ENCODE measurements at places on chromosomes 4 and X. TPM values are rescaled to one million over a fixed set of nuclear protein-coding genes. Genes with fewer than 3 reads are reported as not detected.

Gene HPSE
- 3.8 TPM for polyA plus RNA-seq

Gene IL1RAPL1
- polyA plus RNA-seq: 0.89 TPM

Gene IL9R
- not detected for polyA plus RNA-seq

Gene SSX2B
- not detected for polyA plus RNA-seq

Gene USP27X
- polyA plus RNA-seq: 1.0 TPM

Gene COL4A6
- polyA plus RNA-seq: 6.9 TPM

Gene AFF2
- polyA plus RNA-seq: 2.1 TPM

GRCh38 chr4:143253166-143253565 lies 68.4 kb downstream of the USP38 start:
- peaks cover 3% of the 10 kb centered on the region for H3K4me1 ChIP-seq
- H3K36me3 ChIP-seq: no peaks in the 10 kb centered on the region
- no peak overlapping the region for H3K4me3 ChIP-seq
- DNase-seq: no peak
- H3K27me3 ChIP-seq: no peaks in the 10 kb centered on the region

DNA sequence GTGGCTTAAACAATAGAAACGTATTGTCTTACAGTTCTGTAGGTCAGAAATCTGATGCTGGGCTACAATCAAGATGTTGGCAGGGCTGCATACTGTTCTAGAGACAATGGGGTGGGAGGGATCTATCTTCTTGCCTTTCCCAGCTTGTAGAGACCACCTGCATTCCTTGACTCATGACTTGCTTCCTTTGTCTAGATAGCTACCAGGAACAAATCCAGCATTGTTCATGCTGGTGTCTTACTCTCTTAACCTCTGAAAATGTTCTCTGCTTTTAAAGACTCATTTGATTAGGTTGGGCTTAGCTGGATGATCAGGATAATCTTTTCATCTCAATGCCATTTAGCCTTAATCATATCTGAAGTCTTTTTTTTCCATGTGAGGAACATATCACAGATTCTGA lies 169.0 kb downstream of the ZNF330 start:
- H3K27me3 ChIP-seq: no peaks in the 10 kb centered on the region
- no peaks in the 10 kb centered on the region for H3K36me3 ChIP-seq
- DNase-seq: no peak
- no peaks in the 10 kb centered on the region for H3K4me1 ChIP-seq

DNA sequence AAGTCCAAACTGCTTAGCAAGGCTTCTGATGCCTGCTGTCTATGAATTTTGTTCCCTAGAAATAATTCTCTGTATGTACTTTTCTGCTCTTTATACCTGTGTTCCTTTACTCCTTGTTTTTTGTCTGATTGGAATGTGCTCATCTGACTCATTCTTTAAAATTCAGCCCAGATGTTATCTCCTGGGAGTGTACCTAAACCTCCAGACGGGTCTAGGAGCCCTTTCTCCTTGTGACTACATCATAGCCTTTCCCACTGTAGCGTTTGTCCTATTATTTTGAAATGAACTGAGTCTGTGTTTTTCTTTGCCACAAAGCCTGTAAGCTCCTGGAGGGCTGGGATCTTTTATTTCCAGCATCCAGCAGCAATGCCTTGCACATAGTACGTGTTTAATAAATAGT lies 26.3 kb downstream of the POLA1 start:
- no peaks in the 10 kb centered on the region for H3K36me3 ChIP-seq
- no peak overlapping the region for H3K4me3 ChIP-seq
- DNase-seq: no peak
- H3K27me3 ChIP-seq: no peaks in the 10 kb centered on the region
- H3K4me1 ChIP-seq: no peaks in the 10 kb centered on the region

Gene ZNF718
- 2.3 TPM for polyA plus RNA-seq

GRCh38 chr4:72430050-72430449 lies 139.0 kb downstream of the ADAMTS3 start:
- no peaks in the 10 kb centered on the region for H3K27me3 ChIP-seq
- no peaks in the 10 kb centered on the region for H3K36me3 ChIP-seq
- H3K27ac ChIP-seq: no peak overlapping the region
- H3K4me1 ChIP-seq: no peaks in the 10 kb centered on the region
- DNase-seq: no peak

DNA sequence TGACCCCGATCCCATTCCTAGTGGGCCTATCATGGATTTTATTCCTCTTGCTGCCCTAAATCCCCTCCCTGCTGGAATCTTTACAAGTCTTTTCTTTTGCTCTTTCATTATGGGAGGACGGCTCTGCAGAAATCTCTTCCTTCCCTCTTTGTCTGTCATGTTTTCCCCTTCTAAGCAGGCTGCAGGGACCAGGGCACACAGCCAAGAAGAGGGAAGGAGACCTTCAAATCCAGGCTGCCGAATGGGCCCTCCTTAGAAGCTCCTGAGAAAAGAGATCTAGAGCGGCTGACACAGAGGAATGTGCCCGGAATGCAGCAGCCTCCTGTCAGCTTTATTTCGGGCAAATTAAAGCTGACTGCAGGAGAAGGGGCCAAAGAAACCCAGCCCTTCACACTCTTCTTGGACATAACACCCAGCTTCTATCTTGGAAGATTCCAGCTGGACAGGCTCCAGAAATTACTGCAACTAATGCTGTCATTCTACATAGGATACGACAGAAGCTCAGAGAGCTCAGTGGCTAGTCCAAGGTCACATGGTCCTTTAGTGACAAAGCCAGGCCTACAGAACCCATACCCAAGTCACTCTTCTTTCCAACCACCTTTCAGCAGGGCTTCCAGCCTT lies 187.8 kb upstream of the NHS start:
- H3K36me3 ChIP-seq: no peaks in the 10 kb centered on the region
- H3K27me3 ChIP-seq: no peaks in the 10 kb centered on the region
- DNase-seq: no peak
- no peaks in the 10 kb centered on the region for H3K4me1 ChIP-seq

Gene TBC1D1
- polyA plus RNA-seq: 61.6 TPM

DNA sequence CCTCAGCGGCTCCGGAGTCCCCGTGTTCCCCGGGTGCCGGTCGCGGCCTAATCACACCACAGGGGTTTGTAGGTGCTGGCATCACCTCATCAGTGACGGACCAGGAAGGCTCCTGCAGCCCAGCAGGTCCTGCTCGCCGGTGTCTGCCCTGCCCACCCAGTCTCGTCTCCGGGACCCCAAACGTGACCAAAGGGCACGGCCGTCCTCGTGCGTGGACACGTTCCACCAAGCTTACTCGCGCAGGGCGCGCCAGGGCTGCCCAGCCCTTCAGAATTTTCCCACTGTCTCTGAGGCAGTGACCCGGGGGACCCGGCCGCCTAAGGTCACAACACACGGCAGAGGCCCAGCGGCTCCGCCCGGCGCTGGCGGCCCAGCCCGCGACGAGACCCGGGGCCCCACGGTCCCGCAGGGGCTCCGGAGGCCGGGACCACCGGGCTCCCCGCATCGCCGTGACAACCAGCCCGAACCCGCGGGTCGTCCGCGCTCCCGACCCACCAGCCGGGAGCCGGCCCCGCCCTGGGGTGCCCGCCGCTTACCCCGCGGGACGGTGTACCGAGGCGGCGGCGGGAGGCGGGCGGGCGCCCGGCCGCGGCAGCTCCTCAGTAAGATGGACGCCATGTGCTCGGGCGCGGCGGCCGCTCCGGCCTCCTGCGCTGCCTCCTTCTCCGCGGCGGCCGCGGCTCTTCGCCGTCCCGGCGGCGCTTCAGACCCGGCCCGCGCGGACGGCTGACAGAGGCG lies 454 bp downstream of the LETM1 start:
- H3K27me3 ChIP-seq: no peaks in the 10 kb centered on the region
- H3K4me1 ChIP-seq: peaks cover 22% of the 10 kb centered on the region
- H3K4me3 ChIP-seq: peak overlapping the region; percentile 89
- no peaks in the 10 kb centered on the region for H3K36me3 ChIP-seq
- H3K27ac ChIP-seq: peak overlapping the region; percentile 87
- DNase-seq: peak; percentile 43

Gene SLC25A53
- polyA plus RNA-seq: 5.7 TPM

DNA sequence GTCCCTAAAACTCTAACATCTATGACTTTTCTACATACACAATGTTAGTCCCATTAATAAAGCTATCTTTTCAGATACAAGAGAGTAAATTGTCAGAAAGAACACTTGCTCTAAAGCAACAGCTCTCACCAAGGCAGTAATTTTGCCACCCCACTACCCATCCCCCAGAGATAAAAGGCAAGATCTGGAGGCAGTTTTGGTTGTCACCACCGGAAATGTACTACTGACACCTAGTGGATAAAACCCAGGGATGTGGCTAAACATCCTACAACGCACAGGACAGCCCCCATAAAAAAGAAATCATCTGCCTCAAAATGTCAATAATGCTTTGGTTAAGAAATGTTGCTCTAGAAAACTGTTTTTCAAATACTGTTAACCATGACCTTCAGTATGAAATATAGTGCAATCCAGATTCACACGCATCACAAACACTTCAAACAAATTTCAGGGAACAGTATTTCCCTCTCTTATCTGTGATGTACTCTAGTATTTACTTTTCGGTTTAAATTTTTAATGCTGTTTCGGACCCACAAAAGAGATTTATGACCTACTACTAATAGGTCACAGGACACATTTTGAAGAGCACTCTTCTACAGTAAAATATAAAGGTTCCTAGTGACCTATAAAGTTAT lies 5.1 kb downstream of the FBXL5 start:
- peaks cover 27% of the 10 kb centered on the region for H3K4me1 ChIP-seq
- peak overlapping the region; percentile 6 for H3K27ac ChIP-seq
- H3K27me3 ChIP-seq: no peaks in the 10 kb centered on the region
- no peak overlapping the region for H3K4me3 ChIP-seq

- no peaks in the 10 kb centered on the region for H3K27me3 ChIP-seq
- H3K4me1 ChIP-seq: peaks cover 5% of the 10 kb centered on the region
- H3K36me3 ChIP-seq: no peaks in the 10 kb centered on the region
- H3K27ac ChIP-seq: no peak overlapping the region
- no peak overlapping the region for H3K4me3 ChIP-seq
Measured at GRCh38 chr4:174279433-174280155, 3.9 kb downstream of the FBXO8 start.

Gene SCML2
- polyA plus RNA-seq: 4.8 TPM

Gene WDR17
- polyA plus RNA-seq: 1.1 TPM

DNA sequence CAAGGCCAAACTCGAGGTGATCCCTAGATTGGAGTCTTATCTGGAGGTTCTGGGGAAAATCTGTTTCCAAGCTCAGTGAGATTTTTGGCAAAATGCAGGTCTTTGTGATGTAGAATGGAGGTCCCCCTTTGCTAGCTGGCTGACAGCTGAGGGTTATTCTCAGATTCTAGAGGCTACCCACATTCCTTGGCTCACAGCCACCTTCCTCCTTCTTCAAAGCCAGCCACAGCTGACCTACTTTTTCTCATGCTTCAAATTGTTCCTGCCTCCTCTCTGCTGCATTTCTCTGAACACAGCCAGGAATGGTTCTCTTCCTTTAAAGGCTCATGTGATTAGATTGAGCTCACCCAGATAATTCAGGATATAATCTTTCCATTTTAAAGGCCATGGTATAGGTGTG lies 86.9 kb downstream of the VCX3A start:
- no peak overlapping the region for H3K4me3 ChIP-seq
- H3K27ac ChIP-seq: no peak overlapping the region
- H3K36me3 ChIP-seq: no peaks in the 10 kb centered on the region
- no peaks in the 10 kb centered on the region for H3K4me1 ChIP-seq
- DNase-seq: no peak

Gene RBM46
- not detected for polyA plus RNA-seq

Gene MAP9
- polyA plus RNA-seq: 29.5 TPM

- H3K4me3 ChIP-seq: no peak overlapping the region
- DNase-seq: no peak
- no peak overlapping the region for H3K27ac ChIP-seq
- peaks cover 4% of the 10 kb centered on the region for H3K4me1 ChIP-seq
- no peaks in the 10 kb centered on the region for H3K27me3 ChIP-seq
Measured at GRCh38 chr4:176125063-176125462, 59.4 kb downstream of the WDR17 start.

DNA sequence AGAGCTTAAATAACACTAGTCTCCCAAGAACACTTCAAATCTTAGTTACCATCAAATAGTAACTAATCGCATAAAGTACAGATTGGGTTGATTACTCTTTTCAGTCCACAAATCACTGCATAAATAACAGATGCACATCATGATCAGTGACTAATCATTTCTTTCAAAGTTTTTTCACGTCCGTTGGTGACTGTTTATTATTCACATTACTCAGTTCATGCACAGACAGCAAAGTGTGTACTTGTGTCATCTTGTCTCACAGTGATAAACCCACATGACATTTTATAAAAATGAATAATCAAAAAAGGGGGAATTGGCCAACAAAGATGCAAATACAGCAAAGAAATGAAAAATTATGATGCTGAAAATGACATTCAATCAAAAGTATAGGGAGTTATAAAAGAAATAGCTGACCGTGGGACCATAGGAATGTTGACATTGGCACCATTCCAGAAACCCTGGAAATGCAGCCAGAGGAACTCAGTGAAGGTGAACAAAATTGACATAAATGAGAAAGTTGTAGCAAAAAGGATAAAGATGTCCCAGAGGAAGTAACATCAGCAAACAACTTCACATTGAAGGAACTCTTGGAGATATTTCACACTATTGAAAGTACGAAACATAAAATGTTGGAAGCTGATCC lies 161.5 kb downstream of the SOX3 start:
- DNase-seq: no peak
- no peak overlapping the region for H3K27ac ChIP-seq
- H3K36me3 ChIP-seq: no peaks in the 10 kb centered on the region
- no peaks in the 10 kb centered on the region for H3K27me3 ChIP-seq
- no peak overlapping the region for H3K4me3 ChIP-seq

DNA sequence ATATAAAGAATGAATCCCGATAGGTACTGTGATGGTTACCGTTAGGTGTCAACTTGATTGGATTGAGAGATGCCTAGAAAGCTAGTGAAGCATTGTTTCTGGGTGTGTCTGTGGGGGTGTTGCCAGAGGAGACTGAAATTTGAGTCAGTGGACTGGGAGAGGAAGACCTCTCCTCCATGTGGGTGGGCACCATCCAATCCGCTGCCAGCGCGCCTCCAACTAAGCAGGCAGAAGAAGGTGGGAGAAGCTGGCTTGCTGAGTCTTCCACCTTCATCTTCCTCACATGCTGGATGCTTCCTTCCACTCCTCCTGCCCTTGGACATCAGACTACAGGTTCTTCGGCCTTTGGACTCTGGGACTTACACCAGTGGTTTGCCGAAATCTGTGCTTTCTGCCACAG lies 40.1 kb downstream of the WFS1 start:
- no peaks in the 10 kb centered on the region for H3K36me3 ChIP-seq
- peaks cover 5% of the 10 kb centered on the region for H3K4me1 ChIP-seq
- H3K4me3 ChIP-seq: peak overlapping the region; percentile 67

- no peak overlapping the region for H3K27ac ChIP-seq
- H3K4me1 ChIP-seq: no peaks in the 10 kb centered on the region
- H3K4me3 ChIP-seq: no peak overlapping the region
- peak; percentile 32 for DNase-seq
- H3K27me3 ChIP-seq: no peaks in the 10 kb centered on the region
Measured at GRCh38 chr4:48681856-48682255, 98.2 kb downstream of the FRYL start.

DNA sequence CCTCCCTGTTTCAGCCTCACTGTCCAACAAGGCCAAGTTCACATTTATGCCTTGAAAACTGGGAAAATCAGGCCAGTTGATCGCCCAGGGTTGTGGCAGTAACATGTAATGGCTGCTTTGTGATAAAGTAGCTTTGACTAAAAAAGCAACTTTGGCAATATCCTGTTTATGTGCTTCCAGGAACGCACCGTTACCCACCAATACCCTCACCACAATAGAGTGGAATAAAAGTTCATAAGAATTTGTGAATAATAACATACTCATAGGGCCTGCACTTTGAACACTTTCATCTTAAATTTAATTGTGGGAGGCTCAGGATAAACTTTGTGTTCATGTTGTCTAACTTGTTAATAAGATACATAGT lies 80.7 kb upstream of the MAML3 start:
- H3K27me3 ChIP-seq: no peaks in the 10 kb centered on the region
- no peak overlapping the region for H3K4me3 ChIP-seq
- no peaks in the 10 kb centered on the region for H3K36me3 ChIP-seq
- peaks cover 20% of the 10 kb centered on the region for H3K4me1 ChIP-seq
- no peak for DNase-seq
- H3K27ac ChIP-seq: no peak overlapping the region

Gene SGCB
- polyA plus RNA-seq: 28.7 TPM

Gene SHROOM2
- 6.9 TPM for polyA plus RNA-seq

Gene EVC
- 4.6 TPM for polyA plus RNA-seq

All from hepatocyte (in vitro differentiated cells).